ENCODE measurements at places on chromosomes 5 and 9. TPM values are rescaled to one million over a fixed set of nuclear protein-coding genes. Genes with fewer than 3 reads are reported as not detected.

HRCT1 gene
- 51.2 TPM for total RNA-seq

PCSK1 gene
- total RNA-seq: 1.0 TPM

LVRN gene
- not detected for total RNA-seq

SEMA6A gene
- 51.6 TPM for total RNA-seq

DIRAS2 gene
- 0.98 TPM for total RNA-seq

MLANA gene
- not detected for total RNA-seq

HCN1 gene
- total RNA-seq: not detected

PTPRD gene
- total RNA-seq: 78.9 TPM
